H9 (cell line): ENCODE measurements at places on chromosomes 4 and X.
A peak's percentile ranks its signal among the peaks of the same experiment; 100 is the strongest.

DNA sequence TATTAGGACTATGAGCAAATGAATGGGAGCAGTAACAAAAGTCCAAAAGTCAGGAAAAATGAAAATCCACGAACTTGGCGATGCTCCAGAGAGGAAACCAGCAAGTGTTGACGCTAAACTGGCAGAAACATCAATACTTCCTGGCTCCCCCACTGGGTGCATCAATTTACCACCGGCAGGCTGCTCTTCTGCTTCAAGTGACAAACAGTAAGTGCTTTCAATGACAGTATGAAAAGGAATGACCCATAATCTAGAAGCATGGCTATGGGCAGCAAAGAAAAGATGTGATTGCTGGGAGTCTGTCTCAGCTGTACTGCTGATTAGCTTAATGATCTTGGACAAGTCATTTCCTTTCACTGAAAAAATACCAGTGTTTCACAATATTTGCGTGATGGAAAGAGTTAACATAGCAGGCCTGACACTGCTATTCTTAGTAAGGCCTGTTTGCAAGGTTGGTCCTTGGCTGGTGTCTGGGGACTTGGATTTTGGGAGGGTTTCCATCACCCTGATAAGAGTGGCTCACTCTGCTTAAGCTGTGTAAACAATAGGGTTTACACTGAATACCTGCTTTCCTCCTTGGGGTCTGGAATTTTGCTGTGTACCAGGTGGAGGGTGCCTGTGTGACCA, 8.7 kb downstream of the ATP11C start:
- DNase-seq: no peak

- DNase-seq: no peak
These were observed 58.8 kb downstream of the LNX1 start for GRCh38 chr4:53532521-53532920.

DNA sequence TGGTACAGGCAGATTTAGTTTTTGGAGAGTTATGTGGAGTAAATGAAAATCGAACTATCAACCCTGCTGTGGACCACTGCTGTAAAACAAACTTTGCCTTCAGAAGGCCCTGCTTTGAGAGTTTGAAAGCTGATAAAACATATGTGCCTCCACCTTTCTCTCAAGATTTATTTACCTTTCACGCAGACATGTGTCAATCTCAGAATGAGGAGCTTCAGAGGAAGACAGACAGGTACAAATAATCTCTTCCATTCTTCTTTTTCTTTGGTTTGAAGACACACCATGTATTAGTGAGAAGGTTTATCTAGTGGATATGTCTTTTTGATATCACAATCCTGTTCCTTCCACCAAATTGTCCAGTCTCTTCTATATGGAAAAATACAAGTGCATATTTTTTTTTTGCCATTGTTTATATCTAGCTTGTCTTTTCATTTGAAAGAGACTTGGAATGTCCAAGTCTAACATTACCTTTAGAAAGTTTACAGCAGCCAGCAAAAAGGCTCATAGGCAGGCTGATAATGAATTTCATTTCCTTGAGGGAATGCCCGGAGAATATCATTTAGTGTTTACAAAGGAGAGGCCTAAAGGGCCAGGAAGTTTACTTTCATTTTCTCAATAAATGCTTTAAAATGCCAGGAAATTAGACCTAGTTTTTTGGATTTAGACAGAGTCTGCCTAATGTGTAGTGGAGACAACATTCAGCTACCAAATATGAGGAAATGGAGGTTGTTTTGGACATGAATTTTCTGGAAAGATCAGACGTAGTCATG, 18.6 kb downstream of the AFM start:
- no peak for DNase-seq

DNA sequence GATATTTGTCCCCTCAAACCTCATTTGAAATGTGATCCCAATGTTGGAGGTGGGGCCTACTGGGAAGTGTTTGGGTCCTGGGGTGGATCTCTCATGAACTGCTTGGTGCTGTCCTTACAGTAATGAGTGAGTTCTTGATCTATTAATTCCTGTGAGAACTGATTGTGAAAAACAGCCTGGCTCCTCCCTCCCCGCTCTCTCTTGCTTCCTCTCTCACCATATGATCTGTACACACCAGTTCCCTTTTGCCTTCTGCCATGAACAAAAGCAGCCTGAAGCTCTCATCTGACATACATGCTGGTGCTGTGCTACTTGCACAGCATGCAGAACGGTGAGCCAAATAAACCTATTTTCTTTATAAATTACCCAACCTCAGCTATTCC, 11.2 kb upstream of the YIPF7 start:
- no peak for DNase-seq

DNA sequence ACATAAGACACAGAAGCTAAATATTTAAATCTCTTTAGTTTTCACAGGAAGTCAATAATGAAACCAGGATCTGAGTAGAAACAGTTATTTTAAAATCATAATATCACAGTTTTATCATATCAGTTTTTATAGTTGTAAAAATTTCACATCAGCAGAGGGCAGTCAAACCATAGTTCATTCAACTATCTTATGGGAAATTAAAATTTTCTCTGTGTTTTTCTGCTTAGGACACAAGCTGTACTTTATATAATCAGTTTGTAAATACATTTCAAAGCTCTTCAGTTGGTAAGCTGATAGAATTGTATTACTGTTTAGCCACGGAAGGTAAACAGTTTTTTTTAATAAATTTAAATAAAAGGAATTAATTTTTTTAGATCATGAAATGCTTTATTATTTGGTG, 204.8 kb upstream of the NUDT6 start:
- no peak for DNase-seq

GRCh38 chr4:81550388-81550859, 78.7 kb upstream of the RASGEF1B start:
- DNase-seq: no peak

DNA sequence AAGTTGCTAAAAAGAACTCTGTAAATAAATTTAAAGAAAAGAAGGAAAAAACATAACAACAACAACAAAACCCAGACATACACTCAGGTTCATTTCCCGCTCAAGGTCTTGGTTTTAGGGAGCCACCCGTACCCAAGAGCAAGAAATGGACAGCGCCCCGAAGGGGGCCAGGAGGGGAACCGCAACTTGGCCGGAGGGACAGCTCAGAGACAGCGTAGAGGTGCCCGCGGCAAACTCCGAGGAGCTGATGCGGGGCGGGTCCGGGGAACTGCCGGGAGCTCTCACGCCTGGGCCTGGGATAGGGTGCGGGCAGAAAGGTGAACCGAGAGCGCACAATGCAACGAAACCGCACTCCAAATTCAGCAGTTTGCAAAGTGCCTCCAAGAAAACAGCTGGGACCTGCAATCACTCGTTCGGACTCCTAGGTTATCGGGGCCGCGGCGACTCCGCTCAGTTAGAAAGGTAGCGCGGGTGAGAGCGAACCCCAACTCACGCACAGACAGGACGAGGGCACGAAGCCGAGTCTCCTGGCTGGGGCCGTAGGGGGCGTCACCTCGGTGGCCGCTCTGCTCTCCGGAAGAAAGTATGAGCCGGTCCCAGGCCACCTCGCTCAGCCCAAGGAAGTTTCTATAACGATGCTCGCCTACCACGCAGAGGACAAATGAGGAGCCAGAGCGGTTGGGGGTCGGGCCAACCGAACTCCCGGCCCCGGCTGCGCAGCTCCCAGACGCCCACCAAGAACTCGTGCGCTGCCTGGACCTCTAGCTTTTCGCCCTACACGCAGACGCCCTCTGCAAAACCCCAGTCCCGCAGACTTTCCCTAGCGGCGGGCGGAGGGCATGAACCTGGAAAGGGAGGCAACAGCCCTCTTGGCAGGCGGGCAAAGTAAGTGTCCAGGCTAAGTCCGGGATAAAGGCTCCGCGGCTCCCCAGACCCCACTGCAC, 1.4 kb downstream of the NDNF start:
- DNase-seq: peak; percentile 79

DNA sequence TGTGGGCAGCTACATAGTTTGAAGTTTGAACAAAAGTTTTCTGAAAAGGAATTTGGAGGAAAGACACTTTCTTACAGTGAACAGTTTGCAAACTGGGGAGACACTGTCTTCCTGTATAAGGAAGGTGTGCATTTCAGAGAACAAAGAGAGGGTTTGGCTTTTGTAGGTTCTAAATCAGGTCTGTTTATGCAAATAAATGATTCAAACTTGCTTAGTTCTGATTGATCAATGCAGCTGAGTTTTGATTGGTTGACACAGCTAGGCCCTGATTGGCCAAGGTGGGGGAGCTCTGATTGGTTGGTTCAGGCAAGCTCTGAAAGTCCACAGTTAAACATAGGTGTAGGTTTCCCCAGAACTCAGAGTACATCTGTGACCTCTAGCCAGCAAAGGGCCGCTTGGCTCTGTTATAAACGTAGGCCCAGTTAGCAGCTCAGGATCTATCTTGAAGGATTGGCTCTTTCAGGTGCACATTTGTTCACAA, 63.0 kb upstream of the ENPP6 start:
- peak; percentile 8 for DNase-seq

GRCh38 chrX:21014326-21014725, 359.9 kb upstream of the CNKSR2 start:
- DNase-seq: no peak

DNA sequence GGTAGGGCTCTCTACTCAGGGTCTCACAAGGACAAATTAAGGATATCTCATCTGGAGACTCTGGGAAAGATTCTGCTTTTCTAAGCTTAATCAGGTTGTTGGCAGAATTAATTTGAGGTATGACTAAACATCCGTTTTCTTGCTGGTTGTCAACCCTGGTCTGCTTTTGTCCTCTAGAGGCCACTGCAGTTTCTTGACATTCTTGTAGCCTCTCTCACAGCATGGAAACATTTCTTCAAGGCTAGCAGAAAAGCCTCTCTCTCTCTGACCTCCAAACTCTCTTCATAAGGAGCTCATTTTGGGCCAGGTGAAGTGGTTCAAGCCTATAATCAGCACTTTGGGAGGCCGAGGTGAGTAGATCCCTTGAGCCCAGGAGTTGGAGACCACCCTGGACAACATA, 749.5 kb upstream of the PCDH7 start:
- DNase-seq: peak; percentile 44

GRCh38 chrX:72236841-72237240, 2.0 kb downstream of the ERCC6L start:
- no peak for DNase-seq

- DNase-seq: no peak
These were observed 7.5 kb downstream of the CD99 start for GRCh38 chrX:2698604-2699003.

- no peak for DNase-seq
These were observed 81.4 kb downstream of the IRF2 start for GRCh38 chr4:184392748-184393559.

DNA sequence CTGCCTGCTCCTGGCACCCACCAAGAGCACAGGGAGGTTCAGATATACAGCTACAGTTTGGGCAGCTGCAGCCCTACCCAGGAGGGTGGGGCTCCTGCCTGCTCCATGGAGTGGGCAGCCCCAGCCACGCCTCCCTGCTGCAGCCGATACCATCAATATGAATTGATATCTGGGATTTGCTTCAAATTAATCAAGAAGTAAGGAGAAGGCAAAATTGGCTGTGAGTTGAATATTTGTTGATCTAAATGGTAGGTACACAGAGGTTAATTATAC, 31.2 kb upstream of the ZNF280C start:
- DNase-seq: no peak

DNA sequence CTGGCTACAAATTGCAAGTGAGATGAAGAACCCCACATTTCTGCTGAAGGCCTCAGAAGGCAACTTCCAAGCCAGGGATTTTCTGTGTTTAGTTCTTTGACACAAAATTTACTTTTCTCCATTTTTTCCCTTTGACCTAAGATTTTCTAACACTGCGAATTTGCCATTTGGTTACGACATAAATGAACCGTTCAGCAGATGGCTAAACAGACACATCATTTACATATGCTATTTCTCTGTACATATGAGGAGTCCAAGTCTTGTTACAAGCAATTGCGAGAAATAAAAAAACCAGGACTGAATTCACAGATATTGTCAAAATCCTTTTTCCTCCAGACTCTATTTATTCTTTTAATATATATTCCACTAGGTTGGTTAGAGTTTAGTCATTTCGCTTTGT, 978.6 kb downstream of the NLGN4X start:
- DNase-seq: no peak

GRCh38 chr4:105596684-105597083, 44.3 kb downstream of the ARHGEF38 start:
- DNase-seq: peak; percentile 40

DNA sequence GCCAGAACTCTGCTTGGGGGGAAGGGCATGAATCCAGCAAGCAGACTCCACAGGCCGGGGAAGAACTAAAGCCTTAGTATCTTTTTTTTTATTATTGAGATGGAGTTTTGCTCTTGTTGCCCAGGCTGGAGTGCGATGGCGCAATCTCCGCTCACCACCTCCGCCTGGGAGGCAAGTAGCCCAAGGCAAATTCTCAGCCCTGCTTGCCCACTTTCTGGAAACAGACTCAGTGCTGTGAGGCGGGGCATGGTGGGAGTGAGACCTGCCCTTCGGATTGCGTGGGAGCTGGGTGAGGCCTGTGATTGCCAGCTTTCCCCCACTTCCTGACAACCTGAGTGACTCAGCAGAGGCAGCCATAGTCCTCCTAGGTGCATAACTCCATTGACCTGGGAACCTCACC, 348.8 kb downstream of the GASK1B start:
- no peak for DNase-seq

DNA sequence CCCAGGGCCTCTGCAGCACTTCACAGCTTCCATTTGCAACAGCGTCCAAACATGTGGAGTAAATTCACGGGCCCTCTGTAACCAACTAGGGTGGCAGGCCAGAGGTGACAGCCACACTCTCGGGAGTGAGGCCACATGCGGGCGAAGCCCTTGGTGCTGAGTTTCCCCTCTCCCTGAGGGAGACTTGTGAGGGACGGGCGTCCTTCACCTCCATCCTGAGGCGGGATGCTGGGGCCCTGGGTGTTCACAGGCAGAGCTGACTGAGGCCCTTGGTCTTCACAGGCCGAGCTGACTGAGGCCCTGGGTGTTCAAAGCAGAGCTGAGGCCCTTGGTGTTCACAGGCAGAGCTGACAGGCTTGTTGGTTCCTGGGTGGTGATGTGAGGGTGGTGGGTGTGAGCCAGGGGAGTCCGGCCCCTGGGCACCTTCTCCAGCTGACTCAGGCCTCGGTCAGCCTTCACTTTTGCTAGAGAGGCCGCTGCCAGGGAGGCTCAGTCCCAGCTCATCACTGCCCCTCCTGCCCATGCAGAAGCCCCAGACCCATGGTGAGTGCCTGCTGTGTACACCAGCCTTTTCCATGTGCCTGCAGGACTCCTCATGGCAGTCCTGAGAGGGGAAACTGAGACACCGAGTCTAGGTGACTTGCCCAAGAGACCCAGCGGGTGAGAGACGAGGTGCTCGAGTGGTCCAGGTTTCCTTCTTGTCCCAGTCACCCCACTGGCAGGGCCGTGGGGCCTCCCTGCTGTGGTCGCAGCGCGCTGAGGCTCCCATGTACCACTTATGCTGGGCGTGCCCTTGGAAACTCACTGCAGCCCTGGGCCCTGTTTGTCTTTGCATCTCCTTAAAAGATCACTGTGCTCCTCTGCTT, 8.5 kb downstream of the WFS1 start:
- DNase-seq: no peak

GRCh38 chrX:69131886-69132285, 33.4 kb downstream of the PJA1 start:
- no peak for DNase-seq

GRCh38 chrX:117838581-117839331, 277.9 kb downstream of the KLHL13 start:
- no peak for DNase-seq

GRCh38 chrX:120468071-120468470, 1.0 kb downstream of the LAMP2 start:
- no peak for DNase-seq
